ENCODE measurements at places on chromosomes 2 and 18. TPM values are rescaled to one million over a fixed set of nuclear protein-coding genes. Genes with fewer than 3 reads are reported as not detected.

TUBA3E gene
- total RNA-seq = not detected

RAB6C gene
- total RNA-seq = not detected

NGEF gene
- total RNA-seq = 2.2 TPM

POTEI gene
- not detected for total RNA-seq

CGREF1 gene
- total RNA-seq = 1.5 TPM

MC5R gene
- total RNA-seq = not detected

THSD7B gene
- total RNA-seq = not detected

TMEM37 gene
- total RNA-seq = 0.45 TPM

VWA3B gene
- total RNA-seq = not detected

Data from bronchus fibroblast of lung (primary cell).